Small intestine (tissue), 16 donors: ENCODE measurements at places on chromosomes 7 and 10. TPM values are rescaled to one million over a fixed set of nuclear protein-coding genes. Genes with fewer than 3 reads are reported as not detected.

GRCh38 chr7:24025094-24025493, 258.9 kb upstream of the NPY start:
- no peak overlapping the region for H3K4me3 ChIP-seq
- H3K27ac ChIP-seq = peak overlapping the region; percentile 23
- DNase-seq = no peak
- H3K27me3 ChIP-seq = no peaks in the 10 kb centered on the region

DNA sequence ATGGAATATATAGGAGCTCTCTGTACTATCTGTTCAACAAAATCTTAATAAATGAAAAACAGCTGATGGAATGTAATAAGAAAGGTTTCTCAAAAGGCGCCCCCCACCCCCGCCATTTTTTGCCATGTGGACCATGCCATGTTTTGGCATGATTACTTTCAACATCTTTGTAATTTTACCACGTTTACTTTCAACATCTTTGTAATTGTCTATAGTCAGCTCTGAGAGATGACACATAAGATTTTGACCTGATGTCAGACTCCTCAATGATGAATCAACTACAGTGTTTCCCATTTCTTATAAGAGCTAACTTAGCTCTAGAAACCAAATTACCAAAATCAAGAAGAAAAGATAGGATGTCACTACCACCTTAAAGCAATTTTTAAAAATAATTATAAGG, 144.9 kb upstream of the AHR start:
- no peaks in the 10 kb centered on the region for H3K27me3 ChIP-seq
- H3K27ac ChIP-seq = no peak overlapping the region
- H3K4me1 ChIP-seq = no peaks in the 10 kb centered on the region
- no peaks in the 10 kb centered on the region for H3K36me3 ChIP-seq
- DNase-seq = no peak

- no peaks in the 10 kb centered on the region for H3K4me1 ChIP-seq
- no peak overlapping the region for H3K27ac ChIP-seq
Measured at GRCh38 chr7:50463035-50463434, 12.9 kb upstream of the FIGNL1 start.

TMEM168 gene
- polyA plus RNA-seq = 4.9 TPM
